ENCODE measurements at places on chromosomes 7 and 10.

- DNase-seq, result no peak
Measured at GRCh38 chr7:110835849-110836248, 255.1 kb upstream of the LRRN3 start.

- DNase-seq, result no peak
Measured at GRCh38 chr7:40882071-40882658, 747.4 kb downstream of the SUGCT start.

DNA sequence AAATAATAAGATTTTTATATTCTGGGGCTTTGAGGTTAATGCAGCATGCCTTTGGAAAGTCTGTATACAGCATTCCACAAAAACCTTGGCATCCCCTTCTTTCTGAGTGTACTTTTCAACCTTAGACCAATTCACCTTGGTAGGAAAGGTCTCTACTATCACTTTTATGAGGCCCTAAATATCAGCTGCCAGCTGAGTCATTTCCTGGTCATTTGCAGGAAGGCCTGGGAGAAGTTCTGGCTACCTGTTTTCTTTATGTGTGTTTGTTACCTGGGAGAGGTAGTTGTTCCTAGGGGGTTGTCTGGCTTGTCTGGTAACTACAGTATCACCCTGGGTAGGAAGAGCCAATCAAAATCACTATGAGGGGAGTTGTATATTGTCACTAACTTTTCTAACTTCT lies 4.1 kb downstream of the SPAM1 start:
- DNase-seq, result no peak

GRCh38 chr7:96998333-96998732 lies 7.0 kb upstream of the DLX6 start:
- DNase-seq, result no peak

DNA sequence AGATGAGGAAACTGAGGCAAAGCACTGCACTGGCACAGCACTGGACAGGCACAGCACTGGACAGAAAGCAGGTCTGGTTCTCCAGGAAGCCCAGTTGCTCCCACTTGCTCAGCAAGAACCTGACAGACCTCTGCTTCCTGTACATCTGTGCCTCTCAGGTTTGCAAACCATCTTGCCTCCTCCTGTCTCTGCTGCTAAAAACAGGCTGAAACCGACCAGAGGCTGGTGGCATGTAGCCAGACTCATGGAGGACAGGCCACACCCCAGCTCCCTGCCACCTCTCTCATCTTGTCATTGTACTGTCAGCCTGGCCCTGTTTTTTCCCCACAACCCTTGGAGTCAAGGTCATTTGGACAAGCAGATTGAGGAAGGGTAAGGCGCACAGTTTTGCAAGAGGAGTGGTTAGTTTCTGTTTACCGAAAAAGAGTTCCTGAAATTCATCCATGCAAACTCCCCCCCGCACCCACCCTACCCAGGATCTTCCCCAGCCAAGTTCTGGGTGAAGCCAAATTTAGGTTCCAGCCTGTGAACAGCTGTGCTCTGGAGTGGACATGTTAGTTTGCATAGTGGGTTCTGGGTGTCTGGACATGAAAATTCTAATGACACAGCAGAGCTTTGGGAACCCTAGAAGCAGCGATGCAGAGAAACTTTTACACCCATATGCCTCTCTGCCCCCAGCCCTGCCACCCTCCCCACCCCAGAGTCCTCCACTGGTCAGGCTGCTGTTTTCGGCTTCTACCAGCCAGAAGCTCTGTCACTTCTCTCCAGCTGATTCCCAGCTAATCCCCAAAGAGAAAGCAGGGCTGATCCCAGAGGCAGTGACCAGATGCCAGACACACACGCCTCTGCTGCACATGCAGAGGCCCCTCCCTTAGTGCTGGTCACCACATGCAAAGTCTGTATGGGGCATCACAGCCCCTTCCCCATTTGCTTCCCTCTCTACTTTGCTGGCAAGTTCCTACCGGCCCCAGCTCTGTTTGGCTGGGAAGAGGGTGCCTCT lies 8.5 kb upstream of the C10orf105 start:
- DNase-seq, result no peak

DNA sequence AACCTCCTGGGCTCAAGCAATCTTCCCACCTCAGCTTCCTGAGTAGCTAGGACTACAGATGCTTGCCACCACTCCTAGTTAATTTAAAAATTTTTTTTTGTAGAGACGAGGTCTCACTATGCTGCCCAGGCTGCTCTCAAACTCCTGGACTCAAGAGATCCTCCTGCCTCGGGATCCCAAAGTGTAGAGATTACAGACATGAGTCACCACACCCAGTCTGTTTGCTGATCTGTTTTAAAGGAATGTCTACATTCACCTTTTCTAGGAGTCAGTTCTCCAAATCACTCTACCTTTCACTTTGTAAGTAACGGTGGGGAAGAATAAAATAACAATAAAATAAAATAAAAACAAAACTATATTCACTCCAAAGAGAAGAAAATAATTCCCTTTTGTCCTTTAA lies 86.6 kb upstream of the AGBL3 start:
- no peak for DNase-seq

Measured in NCI-H1092 treated with DMSO at 0.1 percent for 48 hours (cell line).